ENCODE measurements at places on chromosomes 4 and X. TPM values are rescaled to one million over a fixed set of nuclear protein-coding genes. Genes with fewer than 3 reads are reported as not detected.

The PNMA5 gene
- not detected for polyA plus RNA-seq

The NLGN3 gene
- polyA plus RNA-seq: 0.41 TPM

The TMEM150C gene
- polyA plus RNA-seq: 0.21 TPM

The NWD2 gene
- not detected for polyA plus RNA-seq

The CHRNA9 gene
- polyA plus RNA-seq: not detected

The XPNPEP2 gene
- 0.61 TPM for polyA plus RNA-seq

The FRMPD4 gene
- 1.5 TPM for polyA plus RNA-seq

The ADH1A gene
- polyA plus RNA-seq: 0.06 TPM

DNA sequence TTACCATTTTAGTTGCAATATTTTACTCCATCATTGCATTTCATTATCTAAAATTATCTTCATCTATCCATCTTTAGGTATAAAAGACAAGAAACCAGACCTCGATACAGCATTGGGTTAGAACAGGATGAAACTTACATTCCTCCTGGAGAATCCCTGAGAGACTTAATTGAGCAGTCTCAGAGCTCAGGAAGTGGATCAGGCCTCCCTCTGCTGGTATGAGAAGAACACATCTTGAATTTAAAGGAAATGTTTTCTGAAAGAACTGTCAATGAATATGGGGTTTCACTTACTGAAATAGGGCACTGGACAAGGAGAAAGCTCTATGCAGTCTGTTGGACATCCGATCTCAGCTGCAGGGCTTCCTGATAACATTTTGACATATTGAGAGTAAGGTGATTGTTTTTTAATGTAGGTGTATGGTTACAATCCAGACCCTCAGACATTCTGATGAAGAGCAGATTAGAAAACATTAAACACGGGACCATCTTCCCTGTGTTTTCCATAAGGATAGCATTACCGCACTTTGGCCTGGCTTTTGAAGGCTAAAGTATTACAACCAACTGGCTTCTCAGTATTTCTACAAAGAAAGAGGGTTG, 367.2 kb downstream of the BMPR1B start:
- H3K27me3 ChIP-seq: no peaks in the 10 kb centered on the region
- DNase-seq: peak; percentile 78
- no peak overlapping the region for H3K27ac ChIP-seq
- no peak overlapping the region for H3K4me3 ChIP-seq
- no peaks in the 10 kb centered on the region for H3K36me3 ChIP-seq
- H3K4me1 ChIP-seq: peaks cover 2% of the 10 kb centered on the region

DNA sequence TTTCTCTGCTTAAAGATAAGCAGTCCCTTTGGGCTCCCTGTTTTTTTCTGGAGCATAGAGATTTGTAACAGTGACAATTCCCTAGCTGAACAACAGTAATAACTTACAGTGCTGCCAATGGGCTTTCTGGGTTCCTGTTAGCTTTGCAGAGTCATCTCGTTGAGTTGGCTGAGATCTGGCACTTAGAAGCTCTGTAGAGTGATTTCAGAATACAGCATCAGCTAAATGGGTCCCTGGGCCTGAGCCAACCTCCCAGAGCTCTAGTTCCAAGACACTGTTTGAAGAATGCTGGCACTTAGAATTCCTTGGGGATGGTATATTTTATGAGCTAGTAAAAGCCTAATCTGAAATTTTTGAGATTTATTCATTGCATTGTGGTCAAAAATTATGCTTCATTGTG, 43.5 kb upstream of the SERTM2 start:
- H3K4me3 ChIP-seq: no peak overlapping the region
- no peaks in the 10 kb centered on the region for H3K27me3 ChIP-seq
- H3K4me1 ChIP-seq: no peaks in the 10 kb centered on the region
- H3K36me3 ChIP-seq: no peaks in the 10 kb centered on the region
- no peak for DNase-seq

- no peak overlapping the region for H3K27ac ChIP-seq
- H3K4me3 ChIP-seq: no peak overlapping the region
- H3K36me3 ChIP-seq: no peaks in the 10 kb centered on the region
- H3K4me1 ChIP-seq: no peaks in the 10 kb centered on the region
Measured at GRCh38 chrX:115957862-115958490, 212.6 kb upstream of the AGTR2 start.

GRCh38 chrX:36501169-36501702, 506.9 kb upstream of the FAM47C start:
- no peaks in the 10 kb centered on the region for H3K27me3 ChIP-seq
- no peaks in the 10 kb centered on the region for H3K36me3 ChIP-seq
- no peak overlapping the region for H3K4me3 ChIP-seq
- no peaks in the 10 kb centered on the region for H3K4me1 ChIP-seq

DNA sequence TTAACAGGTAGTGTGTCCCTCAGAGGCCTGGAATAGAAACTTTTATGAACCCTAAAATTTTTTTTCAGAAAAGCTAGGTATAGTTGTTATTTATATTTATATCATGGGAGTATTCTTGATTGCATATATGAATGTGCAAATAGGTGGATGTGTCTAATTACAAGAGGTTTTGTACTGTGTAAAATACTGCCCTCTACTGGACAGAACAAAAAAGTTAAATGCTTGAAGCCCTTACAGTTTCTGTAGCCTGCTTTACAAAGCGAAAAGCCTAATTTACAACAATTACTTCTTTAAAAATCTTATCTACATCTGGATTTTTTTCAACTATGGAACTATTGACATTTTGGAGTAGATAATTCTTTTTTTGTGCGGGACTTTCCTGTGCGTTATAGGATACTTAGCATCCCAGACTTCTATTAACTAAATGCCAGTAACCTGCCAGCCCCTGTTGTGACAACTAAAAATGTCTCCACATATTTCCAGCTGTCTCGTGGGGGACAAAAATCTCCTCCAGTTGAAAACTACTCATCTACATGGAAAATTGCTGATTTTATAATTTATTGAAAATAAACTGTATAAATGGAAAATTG, 35.1 kb downstream of the ENPEP start:
- no peak overlapping the region for H3K4me3 ChIP-seq
- DNase-seq: peak; percentile 47
- no peaks in the 10 kb centered on the region for H3K4me1 ChIP-seq
- H3K27ac ChIP-seq: no peak overlapping the region
- no peaks in the 10 kb centered on the region for H3K27me3 ChIP-seq
- H3K36me3 ChIP-seq: no peaks in the 10 kb centered on the region

DNA sequence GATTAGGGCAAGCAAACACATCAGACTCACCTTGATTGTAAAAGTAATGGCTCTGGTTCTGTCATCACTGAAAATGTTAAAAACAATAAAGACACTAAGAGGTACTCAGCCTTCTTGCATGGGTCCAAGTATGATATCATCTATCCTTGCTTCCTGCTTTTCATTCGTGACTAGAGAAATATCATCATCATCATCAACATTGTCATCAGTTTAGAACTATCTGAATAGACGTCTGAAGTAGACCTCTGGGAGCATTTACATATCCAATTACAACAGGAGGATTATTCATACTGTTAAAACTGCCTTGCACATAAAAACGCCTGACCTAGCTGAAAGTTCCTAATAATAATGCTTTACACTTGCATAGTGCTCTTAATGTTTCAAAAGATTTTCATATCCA, 9.8 kb upstream of the FRAS1 start:
- no peak overlapping the region for H3K27ac ChIP-seq
- no peaks in the 10 kb centered on the region for H3K36me3 ChIP-seq
- H3K4me1 ChIP-seq: no peaks in the 10 kb centered on the region
- DNase-seq: no peak
- no peak overlapping the region for H3K4me3 ChIP-seq

DNA sequence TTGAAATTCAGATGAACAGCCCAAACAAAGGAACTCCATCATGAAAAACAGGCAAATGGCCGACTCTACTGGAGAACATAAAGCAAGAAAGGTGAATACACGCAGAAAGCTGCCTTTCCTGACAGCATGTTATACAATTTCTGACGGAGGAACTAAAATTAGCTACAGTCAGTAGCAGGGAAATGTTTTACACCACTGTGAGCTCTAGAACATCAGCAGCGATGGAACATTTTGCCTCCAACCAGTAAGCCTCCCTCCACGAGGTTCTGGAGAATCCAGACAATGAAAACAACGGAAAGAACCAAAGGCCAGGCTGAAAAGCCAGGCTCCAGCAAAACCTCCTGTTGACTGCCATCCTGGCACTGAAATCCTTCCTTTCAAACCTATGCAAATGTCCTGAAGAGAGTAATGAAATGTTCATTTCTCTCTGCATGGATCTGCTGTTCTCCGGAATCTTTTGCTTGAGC, 78.9 kb downstream of the IRF2 start:
- H3K36me3 ChIP-seq: peaks cover 5% of the 10 kb centered on the region
- no peak for DNase-seq
- H3K27ac ChIP-seq: no peak overlapping the region
- no peak overlapping the region for H3K4me3 ChIP-seq
- H3K4me1 ChIP-seq: peaks cover 3% of the 10 kb centered on the region
- no peaks in the 10 kb centered on the region for H3K27me3 ChIP-seq

GRCh38 chrX:13471269-13471668, 98.1 kb upstream of the EGFL6 start:
- peaks cover 4% of the 10 kb centered on the region for H3K4me1 ChIP-seq
- H3K36me3 ChIP-seq: no peaks in the 10 kb centered on the region
- H3K4me3 ChIP-seq: no peak overlapping the region

- DNase-seq: no peak
- no peaks in the 10 kb centered on the region for H3K36me3 ChIP-seq
- peaks cover 7% of the 10 kb centered on the region for H3K4me1 ChIP-seq
- no peak overlapping the region for H3K27ac ChIP-seq
- no peaks in the 10 kb centered on the region for H3K27me3 ChIP-seq
- H3K4me3 ChIP-seq: no peak overlapping the region
Measured at GRCh38 chr4:8534611-8535010, 45.6 kb upstream of the GPR78 start.

- H3K4me1 ChIP-seq: peaks cover 5% of the 10 kb centered on the region
- no peaks in the 10 kb centered on the region for H3K36me3 ChIP-seq
- DNase-seq: peak; percentile 92
Measured at GRCh38 chrX:9905288-9905687, 61.9 kb upstream of the CLDN34 start.

- no peaks in the 10 kb centered on the region for H3K36me3 ChIP-seq
- no peak for DNase-seq
- H3K27me3 ChIP-seq: no peaks in the 10 kb centered on the region
- H3K4me1 ChIP-seq: no peaks in the 10 kb centered on the region
Measured at GRCh38 chr4:164902608-164903007, 25.6 kb downstream of the APELA start.

- H3K36me3 ChIP-seq: no peaks in the 10 kb centered on the region
- DNase-seq: peak; percentile 31
- no peaks in the 10 kb centered on the region for H3K27me3 ChIP-seq
- no peak overlapping the region for H3K27ac ChIP-seq
- H3K4me1 ChIP-seq: peaks cover 12% of the 10 kb centered on the region
Measured at GRCh38 chr4:114386637-114387233, 211.9 kb upstream of the UGT8 start.

DNA sequence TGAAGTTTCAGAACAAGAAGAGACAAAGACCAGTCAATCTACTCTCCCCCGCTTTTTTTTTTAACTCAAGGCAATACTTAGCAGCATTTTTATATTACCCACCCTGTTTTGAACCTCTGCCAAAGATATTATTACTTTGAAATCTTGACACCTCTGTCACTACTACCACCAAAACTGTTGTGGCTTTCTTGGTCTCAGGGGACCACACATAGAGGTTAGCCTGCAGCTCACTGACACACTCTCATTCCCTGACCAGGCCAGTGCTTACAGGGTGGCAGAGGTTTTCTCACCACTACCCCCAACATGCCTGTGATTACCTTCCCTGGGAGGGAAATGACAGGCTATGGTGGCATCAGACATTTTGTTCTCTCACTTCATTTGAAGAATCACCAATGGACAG, 137.4 kb upstream of the STIM2 start:
- H3K27ac ChIP-seq: no peak overlapping the region
- no peaks in the 10 kb centered on the region for H3K4me1 ChIP-seq
- H3K4me3 ChIP-seq: no peak overlapping the region
- DNase-seq: no peak

DNA sequence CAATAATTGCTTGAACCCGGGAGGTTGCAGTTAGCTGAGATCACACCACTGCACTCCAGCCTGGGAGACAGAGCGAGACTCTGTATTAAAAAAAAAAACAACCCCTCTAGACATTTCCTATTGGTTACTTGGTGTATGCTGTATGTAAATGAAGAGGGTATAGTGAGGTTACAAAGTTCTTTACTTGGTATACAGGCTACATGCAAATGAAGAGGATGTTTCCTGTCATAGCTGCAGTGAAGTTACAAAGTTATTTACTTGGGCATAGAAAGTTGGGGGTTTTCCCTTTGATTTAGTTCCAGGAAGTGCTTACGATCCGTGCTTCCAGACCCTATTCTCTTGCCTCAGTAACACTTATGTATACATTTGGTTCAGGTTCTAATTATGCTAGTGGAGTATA, 38.4 kb upstream of the CLNK start:
- H3K27ac ChIP-seq: no peak overlapping the region
- no peaks in the 10 kb centered on the region for H3K27me3 ChIP-seq
- no peak for DNase-seq
- H3K36me3 ChIP-seq: no peaks in the 10 kb centered on the region
- no peak overlapping the region for H3K4me3 ChIP-seq
- H3K4me1 ChIP-seq: no peaks in the 10 kb centered on the region

DNA sequence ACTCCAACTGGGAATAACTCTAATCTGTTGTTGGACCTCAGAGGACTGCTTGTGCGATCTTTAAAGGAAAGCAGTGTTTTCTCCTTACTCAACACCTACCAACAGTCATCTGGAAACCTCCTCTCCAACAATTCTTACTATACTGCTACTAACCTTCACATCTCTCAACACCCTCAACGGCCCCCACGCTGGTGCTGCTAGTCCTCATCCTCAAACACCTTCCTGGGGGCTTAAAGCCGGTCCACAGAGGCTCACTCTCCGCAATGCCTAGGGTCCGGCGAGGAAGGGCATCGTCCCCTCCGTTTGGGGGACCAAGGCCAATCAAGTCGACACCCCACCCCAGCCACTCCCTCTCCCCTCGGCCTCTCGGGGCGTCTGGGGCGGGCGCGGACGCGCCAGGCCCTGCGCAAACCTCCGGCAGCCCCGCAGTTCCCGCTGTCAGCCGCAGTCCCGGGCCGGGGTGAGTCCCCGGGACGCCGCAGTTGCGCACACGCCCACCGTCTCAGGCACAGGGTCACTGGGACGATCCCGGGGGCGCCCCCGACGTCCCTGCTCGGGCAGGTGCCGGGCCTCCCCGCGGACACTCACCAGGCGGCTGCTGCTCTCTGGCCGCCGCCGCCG, 418 bp downstream of the TAB3 start:
- H3K27ac ChIP-seq: peak overlapping the region; percentile 51
- H3K4me3 ChIP-seq: peak overlapping the region; percentile 82
- DNase-seq: no peak
- no peaks in the 10 kb centered on the region for H3K27me3 ChIP-seq
- H3K4me1 ChIP-seq: no peaks in the 10 kb centered on the region
- no peaks in the 10 kb centered on the region for H3K36me3 ChIP-seq

DNA sequence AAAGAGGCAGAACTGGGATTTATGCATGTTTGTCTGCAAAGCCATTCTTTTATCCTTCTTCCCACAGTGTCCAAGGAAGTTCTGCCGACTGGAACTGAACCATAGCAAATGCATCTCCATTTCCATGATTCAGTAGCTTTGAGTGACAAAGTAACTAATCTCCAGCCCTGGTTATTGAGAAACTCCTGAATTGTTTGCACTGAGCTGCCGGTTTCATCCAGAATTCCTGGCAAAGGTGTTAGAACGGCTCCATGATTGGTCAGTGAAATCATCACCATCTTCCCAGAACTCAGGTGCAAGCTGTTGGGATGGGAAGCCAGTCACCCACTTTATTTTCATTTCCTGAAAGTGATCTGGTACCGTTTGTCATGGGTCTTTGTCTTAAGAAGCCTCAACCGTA, 47.0 kb upstream of the SLC34A2 start:
- H3K4me1 ChIP-seq: no peaks in the 10 kb centered on the region
- no peaks in the 10 kb centered on the region for H3K36me3 ChIP-seq
- no peak overlapping the region for H3K4me3 ChIP-seq
- no peaks in the 10 kb centered on the region for H3K27me3 ChIP-seq
- no peak for DNase-seq
